ENCODE measurements at places on chromosomes 13 and 19. TPM values are rescaled to one million over a fixed set of nuclear protein-coding genes. Genes with fewer than 3 reads are reported as not detected.

- no peak overlapping the region for H3K4me3 ChIP-seq
- no peak overlapping the region for H3K27ac ChIP-seq
- H3K36me3 ChIP-seq = no peaks in the 10 kb centered on the region
- H3K27me3 ChIP-seq = no peaks in the 10 kb centered on the region
Observed at GRCh38 chr19:43690890-43691289, 20.9 kb upstream of the PLAUR start.

DNA sequence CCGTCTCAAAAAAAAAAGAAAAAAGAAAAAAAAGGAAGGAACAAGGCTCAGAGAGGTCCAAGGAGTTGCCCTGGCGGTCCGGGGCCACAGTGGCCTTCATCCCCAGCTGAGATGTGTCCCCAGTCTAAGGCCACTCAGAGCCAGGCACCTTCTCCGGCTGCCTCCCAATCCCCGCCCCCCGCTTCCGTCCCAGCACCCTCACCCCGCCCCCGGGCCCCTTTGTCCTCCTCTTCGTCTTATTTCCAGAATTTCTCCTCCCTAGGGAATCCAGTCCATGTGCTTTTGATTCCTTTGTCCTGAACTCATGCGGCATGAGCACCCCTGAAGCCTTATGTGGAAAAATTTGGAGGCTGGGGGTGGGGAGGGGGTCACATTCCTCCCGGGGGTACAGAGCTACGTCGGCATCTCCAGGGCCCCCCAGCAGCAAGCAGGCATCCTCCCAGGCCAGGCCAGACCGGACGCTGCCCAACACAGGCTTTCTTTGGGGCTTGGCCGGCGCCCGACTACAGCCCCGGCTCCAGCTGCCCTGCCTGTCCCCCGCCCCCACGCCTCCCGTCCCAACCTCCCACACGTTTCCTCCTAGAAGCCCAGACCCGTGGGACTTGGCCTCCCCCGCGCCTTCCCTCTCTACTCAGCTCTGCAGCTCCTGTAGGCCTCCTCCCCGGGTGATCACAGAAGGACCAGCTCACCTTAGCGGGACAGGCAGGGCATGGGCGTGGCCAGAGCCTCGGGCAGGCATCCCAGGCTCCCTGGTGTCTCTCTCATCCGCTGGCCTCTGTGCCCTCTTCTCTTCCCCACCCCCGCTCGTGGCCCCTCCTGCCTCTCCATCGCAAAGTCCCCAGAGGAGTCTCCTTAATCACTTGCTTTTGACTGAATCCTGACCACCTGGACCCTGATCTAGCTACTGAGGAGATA, 17.8 kb upstream of the ADGRE5 start:
- H3K4me3 ChIP-seq = peak overlapping the region; percentile 32
- H3K27ac ChIP-seq = peak overlapping the region; percentile 86
- peak; percentile 88 for DNase-seq
- H3K4me1 ChIP-seq = peaks cover 36% of the 10 kb centered on the region
- H3K27me3 ChIP-seq = no peaks in the 10 kb centered on the region
- no peaks in the 10 kb centered on the region for H3K36me3 ChIP-seq

- H3K4me3 ChIP-seq = no peak overlapping the region
- H3K4me1 ChIP-seq = no peaks in the 10 kb centered on the region
- no peaks in the 10 kb centered on the region for H3K36me3 ChIP-seq
- H3K27ac ChIP-seq = no peak overlapping the region
- DNase-seq = no peak
- no peaks in the 10 kb centered on the region for H3K27me3 ChIP-seq
Observed at GRCh38 chr13:61751039-61751438, 335.4 kb upstream of the PCDH20 start.

DNA sequence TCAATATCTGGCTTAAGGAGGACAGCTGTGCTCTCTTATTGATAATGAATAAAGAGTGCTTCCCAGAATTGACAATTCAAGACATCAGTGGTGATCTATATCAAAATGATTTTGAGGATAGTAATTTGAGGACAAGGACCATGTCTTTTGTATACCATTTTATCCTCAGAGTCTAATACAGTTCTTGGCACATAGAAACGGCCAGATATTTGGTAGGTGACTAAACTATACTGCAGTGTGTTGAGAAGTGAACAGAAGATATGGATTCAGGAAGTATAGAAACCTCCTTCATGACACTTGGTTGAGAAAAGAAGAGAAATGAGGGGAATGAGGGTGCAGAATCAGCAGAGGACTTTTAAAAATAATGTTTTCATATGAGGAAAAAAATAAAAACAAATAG, 16.1 kb upstream of the LMO7 start:
- H3K36me3 ChIP-seq = no peaks in the 10 kb centered on the region
- no peak for DNase-seq
- H3K27ac ChIP-seq = no peak overlapping the region
- no peak overlapping the region for H3K4me3 ChIP-seq
- no peaks in the 10 kb centered on the region for H3K4me1 ChIP-seq

GRCh38 chr13:37059848-37060192, 332 bp upstream of the SUPT20H start:
- H3K4me1 ChIP-seq = peaks cover 16% of the 10 kb centered on the region
- no peaks in the 10 kb centered on the region for H3K27me3 ChIP-seq
- no peak for DNase-seq
- peak overlapping the region; percentile 97 for H3K4me3 ChIP-seq
- peak overlapping the region; percentile 97 for H3K27ac ChIP-seq

GRCh38 chr13:25181597-25181996, 9.5 kb upstream of the AMER2 start:
- no peak overlapping the region for H3K4me3 ChIP-seq
- H3K27ac ChIP-seq = no peak overlapping the region
- no peak for DNase-seq
- H3K4me1 ChIP-seq = no peaks in the 10 kb centered on the region

- H3K4me3 ChIP-seq = no peak overlapping the region
- peak; percentile 83 for DNase-seq
- H3K4me1 ChIP-seq = no peaks in the 10 kb centered on the region
- H3K36me3 ChIP-seq = peaks cover 4% of the 10 kb centered on the region
- H3K27ac ChIP-seq = no peak overlapping the region
Observed at GRCh38 chr19:50414864-50415660, 3.7 kb upstream of the SPIB start.

DNA sequence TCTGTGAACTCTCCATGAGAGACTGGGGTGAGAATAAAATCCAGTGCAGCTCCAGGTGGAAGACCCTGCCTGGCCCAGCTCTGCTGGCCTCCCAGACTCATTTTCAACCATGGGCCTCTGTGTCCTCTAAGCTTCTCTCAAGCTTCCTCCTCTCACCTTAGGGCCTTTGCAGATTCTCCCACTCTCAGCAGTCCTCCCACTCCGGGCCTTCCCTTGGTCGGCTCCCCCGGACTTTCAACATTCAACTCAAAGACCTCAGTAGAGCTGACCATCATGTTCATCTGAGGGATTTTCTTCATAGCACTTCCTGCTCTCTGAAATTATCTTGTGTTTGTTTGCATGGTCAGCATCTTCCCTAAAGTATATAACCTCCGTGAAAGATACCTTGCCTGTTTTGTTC, 370.5 kb upstream of the ZNF507 start:
- H3K4me1 ChIP-seq = no peaks in the 10 kb centered on the region
- H3K36me3 ChIP-seq = no peaks in the 10 kb centered on the region
- no peak overlapping the region for H3K27ac ChIP-seq
- no peaks in the 10 kb centered on the region for H3K27me3 ChIP-seq
- no peak for DNase-seq

Gene ZNF558
- 36.8 TPM for total RNA-seq

Gene ZNF536
- not detected for total RNA-seq

Gene CEACAM1
- 7.9 TPM for total RNA-seq

DNA sequence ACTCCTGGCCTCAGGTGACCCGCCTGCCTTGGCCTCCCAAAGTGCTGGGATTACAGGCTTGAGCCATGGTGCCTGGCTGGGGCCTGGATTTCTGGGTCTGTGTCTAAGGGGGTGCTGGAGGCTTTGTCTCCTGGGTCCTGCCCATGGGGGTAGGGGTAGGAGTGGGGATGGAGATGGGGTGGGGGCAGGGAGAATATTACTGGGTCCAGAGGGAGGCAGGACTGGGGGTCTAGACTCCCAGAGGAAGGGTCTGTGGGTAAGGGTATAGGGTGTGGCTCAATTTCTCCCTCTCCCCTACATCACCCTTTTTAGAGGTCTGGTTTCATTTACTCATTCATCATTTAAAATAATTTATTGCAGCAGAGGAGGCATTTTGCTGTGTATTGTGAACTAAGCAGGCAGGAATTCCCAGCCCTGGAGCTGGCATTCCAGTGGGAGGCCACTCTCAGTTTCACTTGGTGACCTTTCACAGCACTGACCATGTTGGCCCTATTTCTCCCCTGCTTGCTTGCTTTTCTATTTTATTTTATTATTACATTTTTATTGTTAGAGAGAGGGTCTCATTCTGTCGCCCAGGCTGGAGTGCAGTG, 810 bp upstream of the NFKBID start:
- peak overlapping the region; percentile 90 for H3K27ac ChIP-seq
- H3K4me3 ChIP-seq = peak overlapping the region; percentile 60
- H3K27me3 ChIP-seq = no peaks in the 10 kb centered on the region
- peaks cover 26% of the 10 kb centered on the region for H3K4me1 ChIP-seq

Gene ZNF763
- 2.4 TPM for total RNA-seq

Gene DNMT1
- 66.1 TPM for total RNA-seq

GRCh38 chr13:32904266-32904665, 112.0 kb upstream of the KL start:
- H3K27ac ChIP-seq = no peak overlapping the region
- no peaks in the 10 kb centered on the region for H3K36me3 ChIP-seq
- no peak for DNase-seq

DNA sequence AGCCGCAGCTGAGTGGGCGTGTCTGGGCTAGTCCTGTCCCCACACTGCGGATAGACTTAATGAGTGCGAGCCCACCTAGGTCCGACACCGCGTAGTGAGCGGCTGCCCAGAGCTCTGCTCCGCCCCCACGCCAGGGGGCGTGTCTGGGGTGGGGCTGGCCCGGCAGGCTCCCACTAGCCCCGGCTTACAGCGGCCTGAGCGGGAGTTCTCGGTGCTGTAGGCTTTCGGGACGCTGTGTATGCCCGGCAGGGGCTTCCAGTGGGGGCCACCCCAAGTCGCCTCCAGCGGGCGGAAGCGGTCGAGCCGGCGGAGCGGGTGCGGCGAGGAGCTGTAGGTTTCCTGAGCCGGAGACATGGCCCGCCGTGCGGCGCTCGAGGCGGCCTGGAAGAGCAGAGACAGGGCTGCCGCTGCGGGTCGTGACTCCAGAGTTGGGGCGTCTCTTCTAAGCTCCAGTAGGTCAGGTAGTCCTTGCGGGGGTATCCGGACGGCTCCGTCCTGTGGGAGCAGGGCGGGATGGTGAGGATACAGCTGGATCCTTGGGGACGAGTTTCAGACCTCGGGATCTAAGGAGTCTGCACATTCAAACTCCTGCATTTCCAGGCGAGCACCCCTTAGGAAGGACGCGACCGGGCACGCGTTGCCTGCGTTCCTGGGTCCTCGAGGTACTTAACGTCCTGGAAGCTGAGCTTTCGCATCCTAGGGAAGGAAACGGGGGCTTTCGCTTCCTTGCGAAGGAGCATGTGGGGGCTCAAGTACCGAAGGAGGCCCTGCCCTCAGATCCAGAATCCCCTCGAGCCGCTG, 1.2 kb downstream of the CGB7 start:
- H3K27ac ChIP-seq = peak overlapping the region; percentile 40
- peaks cover 7% of the 10 kb centered on the region for H3K27me3 ChIP-seq

- DNase-seq = no peak
- H3K27ac ChIP-seq = no peak overlapping the region
- no peak overlapping the region for H3K4me3 ChIP-seq
- no peaks in the 10 kb centered on the region for H3K27me3 ChIP-seq
- no peaks in the 10 kb centered on the region for H3K4me1 ChIP-seq
- no peaks in the 10 kb centered on the region for H3K36me3 ChIP-seq
Observed at GRCh38 chr13:81683521-81683920, 1342.6 kb upstream of the SPRY2 start.

GRCh38 chr13:33105387-33106005, 89.3 kb downstream of the KL start:
- H3K27me3 ChIP-seq = no peaks in the 10 kb centered on the region
- H3K36me3 ChIP-seq = peaks cover 34% of the 10 kb centered on the region
- no peak for DNase-seq
- H3K4me3 ChIP-seq = no peak overlapping the region
- peaks cover 14% of the 10 kb centered on the region for H3K4me1 ChIP-seq

DNA sequence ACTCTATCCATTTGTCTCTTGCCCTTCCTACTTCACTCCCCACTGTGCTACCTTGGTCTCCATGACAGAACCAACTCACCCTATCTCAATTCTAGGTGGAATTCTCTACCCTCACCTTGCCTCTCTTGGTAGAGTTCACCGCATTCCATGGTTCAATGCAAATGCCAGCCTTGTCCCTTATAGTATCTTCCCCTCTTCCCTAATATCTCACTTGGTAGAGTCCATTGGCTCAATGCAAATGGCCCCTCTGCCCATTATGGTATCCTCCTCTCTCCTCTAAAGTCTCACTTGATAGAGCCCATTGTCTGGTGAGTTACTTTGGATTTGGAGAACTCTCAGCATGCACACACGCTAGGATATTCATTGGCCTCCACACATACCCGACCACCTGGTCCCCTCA, 7.9 kb downstream of the HAS1 start:
- H3K27me3 ChIP-seq = peaks cover 4% of the 10 kb centered on the region
- no peak overlapping the region for H3K27ac ChIP-seq
- no peak for DNase-seq
- H3K4me3 ChIP-seq = no peak overlapping the region
- H3K4me1 ChIP-seq = no peaks in the 10 kb centered on the region
- H3K36me3 ChIP-seq = no peaks in the 10 kb centered on the region

GRCh38 chr19:38385804-38386257, 2.0 kb downstream of the GGN start:
- H3K36me3 ChIP-seq = peaks cover 34% of the 10 kb centered on the region
- peaks cover 44% of the 10 kb centered on the region for H3K4me1 ChIP-seq
- no peaks in the 10 kb centered on the region for H3K27me3 ChIP-seq
- no peak for DNase-seq
- no peak overlapping the region for H3K27ac ChIP-seq
- no peak overlapping the region for H3K4me3 ChIP-seq

DNA sequence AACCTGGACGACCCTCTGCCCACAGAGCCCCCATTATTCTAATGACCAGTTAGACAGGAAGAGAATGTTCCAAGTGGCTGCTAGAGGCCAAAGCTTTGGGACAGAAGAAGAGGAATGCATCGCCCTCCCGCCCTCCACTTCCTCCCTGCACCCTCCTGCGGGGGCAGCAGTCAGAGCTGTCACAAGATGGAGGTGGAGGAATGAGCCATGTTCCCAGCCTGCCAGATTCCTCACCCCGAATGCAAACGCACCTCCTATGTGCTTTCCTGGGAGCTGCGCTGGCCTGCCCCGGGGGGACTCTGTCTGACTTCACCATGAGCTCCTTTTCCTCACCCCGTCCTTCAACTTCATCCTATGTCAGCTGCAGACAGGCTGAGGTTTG, 1.7 kb downstream of the YJEFN3 start:
- no peak overlapping the region for H3K4me3 ChIP-seq
- H3K4me1 ChIP-seq = peaks cover 7% of the 10 kb centered on the region
- no peaks in the 10 kb centered on the region for H3K27me3 ChIP-seq
- H3K36me3 ChIP-seq = peaks cover 34% of the 10 kb centered on the region
- DNase-seq = peak; percentile 10

Gene KCTD4
- total RNA-seq = not detected

Gene TSPAN16
- not detected for total RNA-seq

Gene IRS2
- 47.8 TPM for total RNA-seq

Gene PLPPR3
- total RNA-seq = 0.63 TPM

Gene SLC6A16
- total RNA-seq = 1.5 TPM

GRCh38 chr19:57887195-57887941, 1.5 kb downstream of the ZNF814 start:
- no peak overlapping the region for H3K27ac ChIP-seq
- H3K27me3 ChIP-seq = no peaks in the 10 kb centered on the region
- H3K36me3 ChIP-seq = no peaks in the 10 kb centered on the region

Gene SMIM44
- not detected for total RNA-seq
